Posterior vena cava (tissue), 2 donors: ENCODE measurements at places on chromosomes 5 and 9. TPM values are rescaled to one million over a fixed set of nuclear protein-coding genes. Genes with fewer than 3 reads are reported as not detected.

DNA sequence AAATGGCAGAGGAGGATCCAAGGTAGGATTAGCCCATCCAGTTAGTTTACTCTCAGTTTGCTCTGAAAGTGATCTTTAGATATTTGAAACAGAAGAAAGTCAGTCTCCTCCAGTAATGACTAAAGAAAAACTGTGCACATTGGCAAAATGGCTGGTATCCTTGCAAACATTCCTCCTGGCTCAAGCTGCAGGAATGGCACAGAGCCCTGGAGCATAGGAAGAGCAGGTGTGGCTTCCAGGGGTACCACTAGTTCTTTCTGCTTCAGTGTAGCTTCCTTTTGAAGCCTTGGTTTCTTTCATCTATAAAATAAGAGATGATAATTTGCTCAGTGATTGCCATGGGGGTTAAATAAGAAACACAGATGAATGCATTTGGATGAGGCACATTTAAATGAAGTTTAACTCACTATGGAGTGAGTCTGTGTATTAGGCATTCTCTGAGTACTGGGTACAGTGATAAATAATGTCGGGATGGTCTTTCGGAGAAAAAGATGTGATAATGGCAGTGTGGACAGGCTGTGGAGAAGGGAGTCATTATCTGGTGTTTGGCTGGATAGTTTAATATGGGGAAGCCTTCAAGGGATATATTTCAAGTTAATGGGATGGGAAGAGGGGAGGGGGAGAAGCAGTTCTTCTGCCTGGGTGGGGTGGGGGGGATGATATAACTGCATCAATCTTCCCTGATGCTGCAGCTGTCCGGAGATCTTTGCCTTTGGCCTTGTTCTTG, 217.3 kb upstream of the KLF4 start:
- DNase-seq = no peak

- DNase-seq = no peak
These were observed 394.8 kb downstream of the NR2F1-AS1 start for GRCh38 chr5:93186076-93186682.

SLC22A4 gene
- 3.1 TPM for total RNA-seq

IL3 gene
- not detected for total RNA-seq

GLIPR2 gene
- total RNA-seq = 74.9 TPM

DNA sequence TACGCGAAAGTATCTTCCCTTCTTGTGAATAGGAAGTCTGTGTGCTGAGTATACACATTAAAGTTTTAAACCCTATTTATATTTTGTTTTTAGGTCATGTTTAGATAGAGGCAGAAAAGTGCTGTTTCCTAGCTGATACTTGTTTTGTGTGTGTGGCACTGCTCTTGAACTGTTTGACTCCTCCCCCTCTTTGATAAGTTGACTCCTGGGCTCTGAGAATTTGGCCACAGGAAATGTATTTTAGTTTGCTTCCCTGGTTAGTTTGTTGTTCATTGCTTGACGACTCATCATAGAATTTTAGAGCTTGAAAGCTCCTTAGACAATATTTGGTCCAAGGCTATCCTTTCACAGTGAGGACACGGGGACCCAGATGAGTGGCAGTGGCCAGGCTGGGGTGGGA, 2.0 kb upstream of the CDC14B start:
- DNase-seq = no peak

GRCh38 chr5:17813214-17813613, 179.0 kb downstream of the TAF11L14 start:
- no peak for DNase-seq

ZNF366 gene
- total RNA-seq = 5.1 TPM

BHMT2 gene
- 36.3 TPM for total RNA-seq

PGM5 gene
- 226 TPM for total RNA-seq

SLC27A6 gene
- total RNA-seq = not detected

- peak; percentile 91 for DNase-seq
These were observed 26.2 kb upstream of the GPR151 start for GRCh38 chr5:146541958-146542849.

GRCh38 chr5:124050120-124050770, 538.3 kb downstream of the CSNK1G3 start:
- DNase-seq = no peak

POU5F2 gene
- total RNA-seq = 2.0 TPM

DNA sequence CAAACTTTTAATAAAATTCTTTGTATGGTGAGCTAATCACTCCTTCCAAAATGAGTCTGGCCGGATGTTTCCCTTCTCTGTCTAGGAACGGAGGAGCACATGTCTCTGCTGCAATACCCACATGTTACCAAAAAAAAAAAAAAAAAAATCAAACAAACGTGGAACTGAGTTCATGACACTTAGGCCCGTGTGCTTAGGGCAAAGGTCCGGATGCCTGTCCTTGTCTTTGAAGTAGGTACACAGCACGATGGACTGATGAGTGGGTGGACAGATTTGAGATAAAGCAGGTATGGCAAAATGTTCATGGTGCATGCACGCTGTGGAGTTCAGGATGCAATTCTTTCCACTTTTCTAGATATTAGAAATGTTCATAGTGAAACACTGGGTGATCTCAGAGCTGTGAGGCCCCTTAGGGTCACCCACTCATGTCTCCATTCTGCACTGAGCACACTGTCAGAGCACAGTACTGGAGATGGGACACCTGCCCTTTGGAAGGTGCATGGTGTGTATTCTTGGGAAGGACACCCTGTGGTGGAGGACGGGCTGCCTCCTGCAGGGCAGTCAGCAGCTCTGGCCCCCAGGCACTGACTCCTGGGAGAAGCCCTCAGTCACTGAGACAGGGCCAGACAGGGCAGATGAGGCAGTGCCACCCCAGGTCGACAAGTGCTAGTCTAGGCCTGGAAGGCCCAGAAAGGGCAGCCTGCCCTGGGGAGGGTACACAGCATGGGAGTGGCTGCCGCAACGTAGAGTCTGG, 43.6 kb downstream of the GADD45G start:
- no peak for DNase-seq

NDUFA8 gene
- total RNA-seq = 38.2 TPM

CDX1 gene
- 0.28 TPM for total RNA-seq

- no peak for DNase-seq
These were observed 1738.8 kb downstream of the EFNA5 start for GRCh38 chr5:105931881-105932421.

ZDHHC11B gene
- total RNA-seq = 9.1 TPM

DNA sequence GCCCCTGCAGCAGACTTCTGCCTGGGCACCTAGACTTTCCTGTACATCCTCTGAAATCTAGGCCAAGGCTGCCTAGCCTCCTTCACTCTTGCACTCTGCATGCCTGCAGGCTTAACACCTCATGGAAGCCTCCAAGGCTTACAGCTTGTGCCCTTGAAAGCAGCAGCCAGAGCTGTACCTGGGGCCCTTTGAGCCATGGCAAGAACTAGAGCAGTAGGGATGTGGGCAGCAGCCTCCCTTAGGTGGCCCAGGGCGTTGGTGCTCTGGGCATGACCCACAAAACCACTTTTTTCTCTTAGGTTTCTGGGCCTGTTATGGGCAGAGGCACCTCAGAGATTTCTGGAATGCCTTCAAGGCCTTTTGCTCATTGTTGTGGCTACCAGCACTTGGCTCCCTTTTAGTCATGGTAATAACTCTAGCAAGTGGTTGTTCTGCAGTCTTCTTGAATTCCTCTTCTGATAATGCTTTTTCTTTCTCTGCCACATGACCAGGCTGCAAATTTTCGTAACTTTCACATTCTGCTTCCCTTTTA, 606.2 kb downstream of the TLE4 start:
- no peak for DNase-seq

GRCh38 chr5:54754420-54754819, 231.0 kb downstream of the ESM1 start:
- DNase-seq = no peak

DNA sequence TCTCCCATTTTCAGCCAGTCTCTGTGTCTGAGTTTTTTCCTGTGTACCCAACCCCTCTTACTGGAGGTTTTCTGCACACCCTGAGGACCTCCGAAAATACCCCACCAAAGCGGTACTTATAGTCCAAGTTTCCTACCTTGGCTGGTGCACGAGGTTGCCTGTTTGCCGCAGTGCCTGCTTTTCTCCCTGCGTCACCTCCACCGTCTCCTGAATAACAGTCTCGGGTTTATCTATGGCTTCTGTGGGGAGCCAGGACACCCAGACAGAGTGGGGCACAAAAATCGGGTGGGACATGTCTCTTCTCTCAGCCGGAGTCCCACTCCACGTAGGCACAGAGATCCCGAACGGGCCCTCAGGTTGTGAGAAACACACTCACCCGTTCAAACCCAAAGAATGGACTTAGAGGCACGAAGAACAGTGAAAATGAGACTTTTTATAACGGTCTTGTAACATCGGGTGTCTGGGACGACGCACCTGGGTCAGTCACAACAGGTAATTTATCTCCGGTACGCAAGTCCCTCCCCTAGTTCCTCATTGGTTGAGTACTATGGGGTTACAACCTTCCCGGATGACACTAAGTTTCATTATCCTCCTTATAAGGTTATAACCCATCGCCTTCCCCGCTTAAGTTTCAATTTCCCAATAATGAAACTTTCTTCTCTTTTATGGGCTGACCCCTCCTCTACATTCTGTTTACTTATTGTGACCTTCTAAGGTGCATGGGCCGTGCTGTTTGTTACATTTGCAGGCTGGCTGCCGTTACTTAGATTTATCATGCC, 970.2 kb upstream of the COX7C start:
- no peak for DNase-seq

DNA sequence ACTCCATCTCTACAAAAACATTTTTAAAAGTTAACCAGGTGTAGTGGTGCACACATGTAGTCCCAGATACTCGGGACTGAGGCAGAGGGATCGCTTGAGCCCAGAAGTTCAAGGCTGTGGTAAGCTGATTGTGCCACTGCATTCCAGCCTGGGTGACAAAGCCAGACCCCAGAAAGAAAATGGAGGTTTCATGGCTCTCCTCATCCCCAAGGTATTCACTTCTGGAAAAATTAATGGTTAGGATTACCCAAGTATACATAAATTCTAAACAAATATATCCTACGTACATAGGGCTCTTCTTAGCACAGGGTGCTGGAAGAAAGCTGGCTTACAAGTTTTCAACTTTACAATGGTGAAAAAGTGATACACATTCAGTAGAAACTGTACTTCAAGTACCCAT, 18.6 kb upstream of the RECK start:
- DNase-seq = no peak

TMEFF1 gene
- total RNA-seq = 0.37 TPM

DNA sequence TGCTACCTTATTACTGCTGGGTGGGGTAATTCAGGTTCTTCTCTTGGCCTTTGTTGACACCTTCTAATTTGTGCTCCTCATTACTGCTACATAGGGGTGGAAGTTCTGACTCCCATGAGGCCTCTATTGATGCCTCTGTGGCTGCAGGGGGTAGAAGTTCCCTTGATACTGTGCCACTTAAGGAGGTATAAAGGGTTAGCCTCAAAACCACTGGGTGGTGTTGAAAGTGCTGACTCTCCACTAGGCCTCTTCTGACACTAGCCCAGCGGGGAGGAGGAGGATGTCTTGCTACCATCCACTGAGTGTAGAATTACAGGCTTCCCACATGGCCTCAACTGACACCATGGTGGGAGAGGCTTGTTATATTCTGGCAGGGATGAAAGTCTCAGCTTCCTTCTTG, 36.7 kb upstream of the CCDC112 start:
- DNase-seq = no peak

TRMO gene
- total RNA-seq = 8.7 TPM

DNA sequence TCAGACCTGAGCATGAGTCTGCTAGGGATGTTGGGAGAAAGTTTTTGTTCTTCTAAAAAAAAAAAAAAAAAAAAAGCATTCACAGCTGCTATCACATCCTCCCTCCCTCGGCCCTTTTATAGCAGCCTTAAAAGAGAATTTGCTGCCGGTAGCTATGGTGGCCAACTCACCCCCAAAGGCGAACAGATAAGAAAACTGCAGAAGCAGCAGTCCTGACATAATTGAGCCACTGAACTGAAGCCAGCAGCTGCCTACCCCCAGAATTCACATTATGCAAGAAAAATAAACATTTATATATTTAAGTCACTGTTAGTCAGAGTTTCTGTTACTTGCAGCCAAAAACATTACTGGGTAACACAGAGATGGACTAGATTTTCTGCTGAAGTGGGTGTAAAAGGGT, 124.3 kb upstream of the SMARCA2 start:
- no peak for DNase-seq

GRCh38 chr5:149581192-149581861, at the start of gene ARHGEF37:
Gene ARHGEF37 (plus strand): TSS chr5:149581498. CDS start chr5:149597770, 16,272 bp downstream.
- DNase-seq = peak; percentile 95

- no peak for DNase-seq
These were observed 6.2 kb downstream of the NKD2 start for GRCh38 chr5:1014781-1015221.

DNA sequence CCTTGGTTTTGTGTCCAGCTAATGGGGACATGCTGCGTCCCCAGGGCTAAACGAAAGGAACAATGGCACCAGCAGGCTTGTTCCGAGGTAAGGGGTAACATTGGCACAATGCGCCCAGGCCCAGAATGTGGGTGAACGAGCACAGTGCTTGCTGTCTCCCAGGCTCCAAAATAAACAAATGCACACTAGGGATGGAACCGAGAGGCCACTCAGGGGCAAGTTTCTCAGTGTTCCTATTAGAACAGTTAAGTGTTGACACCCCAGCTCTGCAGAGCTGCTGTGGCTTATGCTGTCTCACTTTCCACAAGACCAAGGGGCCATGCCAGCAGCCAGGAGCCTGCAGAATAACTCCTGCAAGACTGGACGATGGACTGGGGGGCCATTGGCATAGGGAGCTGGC, 492.4 kb downstream of the GADD45G start:
- no peak for DNase-seq

- DNase-seq = peak; percentile 85
These were observed 180.0 kb upstream of the IL12B start for GRCh38 chr5:159510282-159510681.

GRCh38 chr9:120242116-120242811, 337.7 kb downstream of the CDK5RAP2 start:
- DNase-seq = no peak

DNA sequence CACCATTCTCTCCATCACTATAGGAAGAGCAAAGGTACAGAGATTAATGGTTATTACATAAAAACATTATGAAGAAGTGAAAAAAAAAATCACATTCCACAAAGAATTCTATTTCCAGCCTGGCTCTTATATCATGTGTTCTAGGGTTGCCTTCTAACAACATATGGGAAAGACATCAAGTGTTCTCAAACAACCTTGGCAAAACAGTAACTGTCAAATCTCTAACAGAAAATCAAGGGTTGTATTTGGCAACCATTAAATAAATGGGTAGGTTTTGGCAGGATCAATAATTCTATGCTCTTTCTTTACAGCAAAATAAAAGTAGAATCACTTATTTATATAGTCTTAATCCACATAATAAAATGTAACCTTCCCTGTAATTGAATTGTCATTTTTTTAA, 728.9 kb downstream of the MAT2B start:
- DNase-seq = no peak

GRCh38 chr9:33153666-33154065, 13.5 kb downstream of the B4GALT1 start:
- DNase-seq = no peak

- DNase-seq = no peak
These were observed 43.9 kb downstream of the PAM start for GRCh38 chr5:102799017-102799416.

DNA sequence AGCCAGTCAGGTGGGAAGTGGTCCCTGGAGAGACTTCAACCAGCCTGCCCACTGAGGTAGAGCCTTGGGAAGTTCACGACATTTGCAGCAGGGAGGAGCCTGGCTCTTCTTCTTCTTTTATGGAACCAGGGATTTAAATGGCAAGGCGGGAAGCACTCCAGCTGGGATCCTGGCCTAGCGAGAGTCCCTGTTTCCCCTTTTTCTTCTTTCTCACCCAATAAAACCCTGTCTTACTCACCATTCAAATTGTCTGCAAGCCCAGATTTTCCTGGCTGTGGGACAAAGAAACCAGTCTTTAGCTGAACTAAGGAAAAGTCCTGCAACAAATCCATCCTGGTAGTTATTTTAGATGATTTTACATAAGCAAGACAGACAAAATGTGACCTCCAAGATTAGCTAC, 503.7 kb downstream of the CDH10 start:
- peak; percentile 78 for DNase-seq
